ENCODE measurements at places on chromosomes 7 and 10. TPM values are rescaled to one million over a fixed set of nuclear protein-coding genes. Genes with fewer than 3 reads are reported as not detected.

The CYP2C19 gene
- not detected for total RNA-seq

The USP54 gene
- 19.2 TPM for total RNA-seq

The RNF32 gene
- total RNA-seq, result 4.1 TPM

The OGDHL gene
- total RNA-seq, result not detected

The CNPY4 gene
- total RNA-seq, result 23.2 TPM

The NOS3 gene
- not detected for total RNA-seq

The FOXI2 gene
- not detected for total RNA-seq

The ITPRID1 gene
- total RNA-seq, result not detected

The TRPV6 gene
- total RNA-seq, result not detected

DNA sequence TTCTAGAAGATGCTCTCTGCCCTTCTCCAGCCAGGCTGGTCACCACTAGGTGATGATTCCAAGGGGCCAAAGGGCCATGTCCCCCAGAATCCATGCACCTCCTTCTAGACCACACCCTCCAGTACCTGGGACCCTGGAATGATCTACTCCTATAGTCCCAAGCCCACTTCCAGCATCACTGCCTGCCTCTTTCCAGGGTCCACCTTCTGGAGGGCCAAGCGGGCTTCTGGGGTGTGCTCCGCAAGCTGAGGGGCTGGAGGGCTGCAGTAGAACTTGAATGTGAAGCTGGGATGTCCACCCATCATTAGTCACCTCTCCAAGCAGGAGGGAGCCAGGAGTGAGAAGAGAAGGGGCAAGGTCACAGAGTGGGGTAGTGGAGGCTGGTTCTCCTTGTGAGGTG, 234.4 kb upstream of the MYO3A start:
- DNase-seq, result no peak

GRCh38 chr7:23462846-23463245, 7.4 kb downstream of the IGF2BP3 start:
- peak; percentile 82 for DNase-seq

GRCh38 chr7:135942614-135943013, 34.5 kb downstream of the MTPN start:
- no peak for DNase-seq

DNA sequence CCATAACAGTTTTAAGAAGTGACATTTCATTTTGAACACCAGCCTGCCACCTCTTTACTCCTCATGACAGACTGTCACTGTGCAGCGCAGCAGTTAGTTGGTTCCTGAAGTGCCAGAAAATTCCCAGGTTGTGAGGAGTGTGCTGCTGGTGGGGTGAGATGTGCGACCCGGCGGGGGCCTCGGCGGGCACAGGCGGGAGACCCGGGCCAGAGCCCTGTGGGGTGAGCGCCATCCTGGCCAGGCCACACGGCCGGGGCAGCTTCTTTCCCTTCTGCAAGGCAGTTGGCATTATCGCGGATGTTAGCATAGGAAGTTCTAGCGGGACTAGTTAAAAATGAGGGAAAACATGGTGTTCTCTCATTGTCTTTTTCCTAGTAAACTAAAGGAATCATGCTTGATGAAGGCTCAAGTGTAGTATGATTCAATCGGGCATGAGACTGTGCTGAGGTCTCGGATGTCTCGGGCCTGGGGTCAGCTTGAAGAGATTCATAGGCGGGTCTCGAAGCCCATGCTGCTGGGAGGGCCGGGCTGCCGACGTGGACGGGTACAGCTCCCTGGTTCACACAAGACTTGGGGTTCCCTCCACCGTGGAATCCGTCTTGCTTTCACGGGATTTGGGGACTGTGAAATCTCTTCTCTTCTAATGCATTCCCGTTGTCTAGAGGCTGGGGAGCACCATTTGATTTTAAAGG, 56.1 kb downstream of the MGMT start:
- DNase-seq, result no peak

DNA sequence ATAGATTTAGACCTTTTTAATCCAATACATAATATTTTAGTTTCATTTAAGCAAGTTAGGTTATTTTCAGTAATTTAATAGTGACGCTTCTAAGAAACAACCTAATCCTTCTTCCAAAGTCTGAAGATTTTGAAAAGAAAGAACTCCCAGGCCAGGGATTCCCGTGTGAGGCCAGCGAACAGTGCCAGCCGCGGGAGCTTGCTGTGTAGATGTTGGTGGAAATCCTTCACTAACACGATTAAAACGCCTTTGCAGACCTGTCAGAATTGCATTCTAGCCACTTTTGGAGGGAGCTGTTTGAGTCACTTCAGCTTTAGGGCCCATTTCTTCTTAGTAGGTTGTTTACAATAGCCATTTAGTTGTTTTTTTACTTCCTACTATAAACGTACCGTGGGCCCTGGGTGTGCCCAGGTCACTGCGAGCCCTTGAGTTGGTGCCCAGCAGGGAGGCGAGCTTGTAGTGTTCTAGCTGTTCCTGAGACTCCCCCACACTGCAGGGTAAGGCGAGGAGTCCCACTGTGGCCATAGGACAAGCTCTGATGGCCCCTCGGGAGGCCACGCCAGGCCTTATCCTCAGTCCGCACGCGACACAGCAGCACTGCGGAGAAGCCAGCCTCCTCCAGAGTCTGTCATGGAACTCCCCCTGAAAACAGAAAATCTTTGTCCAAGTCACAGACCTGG, 32.3 kb downstream of the PPP2R2D start:
- no peak for DNase-seq

- peak; percentile 32 for DNase-seq
Observed at GRCh38 chr7:90192876-90193750, 18.4 kb upstream of the STEAP2 start.

DNA sequence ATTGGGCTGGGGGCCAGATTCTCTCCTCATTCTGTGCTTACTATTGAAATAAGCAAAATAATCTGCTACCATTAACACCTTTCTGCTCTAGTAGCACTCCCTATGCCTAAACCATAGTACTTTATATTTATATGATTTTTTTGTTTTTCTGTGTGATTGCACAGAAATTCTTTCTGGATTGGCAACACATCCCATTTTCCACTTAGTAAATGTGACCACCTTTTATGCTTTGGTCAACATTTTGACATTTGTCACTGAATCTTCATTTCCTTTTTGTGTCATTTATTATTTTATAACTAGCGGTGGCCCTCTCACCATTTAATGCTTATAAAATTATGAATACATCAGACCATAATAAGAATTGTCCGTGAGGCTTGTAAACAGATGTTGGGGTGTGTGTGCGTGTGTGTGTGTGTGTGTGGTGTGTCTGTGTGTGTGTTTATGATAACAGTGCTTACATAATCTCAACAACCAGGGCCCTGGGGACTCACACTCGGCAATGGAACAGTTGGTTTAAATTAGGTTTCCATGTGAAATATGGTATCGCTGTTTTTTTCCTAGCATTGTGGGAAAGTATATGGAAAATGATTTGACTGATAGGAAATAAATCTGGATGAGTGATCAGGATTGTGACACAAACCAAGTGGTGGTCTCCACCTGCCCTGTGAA, 138.9 kb downstream of the NOC3L start:
- DNase-seq, result peak; percentile 14

- DNase-seq, result no peak
Observed at GRCh38 chr7:158032561-158033115, 555.0 kb downstream of the PTPRN2 start.

- peak; percentile 54 for DNase-seq
Observed at GRCh38 chr7:13282377-13282980, 595.0 kb downstream of the ARL4A start.

DNA sequence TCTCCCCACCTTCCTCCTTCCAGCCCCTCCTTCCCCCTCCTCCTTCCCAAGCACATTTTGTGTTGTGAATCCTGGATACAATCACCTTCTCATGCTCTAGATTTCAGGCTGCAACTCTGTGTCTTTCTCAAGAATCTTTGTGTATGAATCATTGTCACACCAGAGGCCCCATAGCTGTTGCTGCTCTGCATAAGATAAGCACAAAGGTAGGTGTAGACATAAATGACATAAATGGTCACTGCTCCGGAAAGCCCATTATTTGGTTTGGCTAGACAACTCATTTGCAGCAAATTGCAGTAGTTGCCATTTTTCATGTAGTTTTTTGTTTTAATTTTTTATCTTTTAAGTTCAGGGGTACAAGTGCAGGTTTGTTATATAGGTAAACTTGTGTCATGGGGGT, 216.3 kb upstream of the NRP1 start:
- DNase-seq, result no peak

GRCh38 chr7:38829488-38830165, 79.4 kb downstream of the VPS41 start:
- DNase-seq, result no peak

DNA sequence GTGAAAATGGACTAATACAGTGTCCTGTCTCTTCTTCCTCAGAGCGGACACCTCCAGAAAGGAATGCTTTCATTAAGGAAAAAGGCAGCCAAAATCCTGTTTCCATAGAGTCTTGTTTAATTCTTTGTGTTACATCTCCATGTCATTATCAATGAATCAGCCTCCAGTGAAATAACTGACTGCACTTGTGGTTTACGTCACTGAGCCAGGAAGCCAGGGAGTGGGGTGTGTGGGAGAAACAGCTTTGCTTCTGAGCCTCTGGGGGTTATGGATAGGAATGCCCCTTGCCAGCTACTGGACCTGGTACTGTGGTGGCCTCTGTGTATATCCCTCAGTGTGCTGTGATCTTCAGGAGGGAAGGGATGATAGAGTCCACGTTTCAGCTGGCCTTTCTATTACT, 416.8 kb downstream of the GALNT17 start:
- DNase-seq, result peak; percentile 5

GRCh38 chr10:101726115-101726387, 31.1 kb upstream of the FBXW4 start:
- no peak for DNase-seq

- DNase-seq, result peak; percentile 81
Observed at GRCh38 chr7:156764016-156764669, 123.6 kb downstream of the RNF32 start.

GRCh38 chr10:89278900-89279392, 22.9 kb upstream of the IFIT2 start:
- peak; percentile 19 for DNase-seq

GRCh38 chr7:111486472-111487142, 75.7 kb downstream of the IMMP2L start:
- DNase-seq, result peak; percentile 62

- no peak for DNase-seq
Observed at GRCh38 chr7:8115547-8116402, 146.2 kb downstream of the ICA1 start.

DNA sequence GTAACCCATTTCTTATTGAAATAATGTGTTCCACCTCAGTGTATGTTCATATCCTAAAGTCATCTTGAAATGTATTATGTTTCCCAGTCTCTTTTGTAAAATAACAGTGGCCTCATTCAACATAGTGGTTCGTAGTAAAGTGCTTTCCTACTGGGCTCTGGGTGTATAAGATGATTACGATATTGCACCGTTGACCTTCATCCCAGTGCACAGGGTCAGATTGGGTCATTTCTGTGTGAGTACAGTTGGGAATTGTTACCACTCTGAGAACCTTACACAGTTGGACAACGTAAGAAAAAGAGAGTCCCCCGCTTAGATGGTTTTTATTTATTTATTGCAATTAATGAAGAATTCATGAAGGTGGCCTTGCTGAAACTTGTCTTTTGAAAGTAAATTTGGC, 135.6 kb downstream of the CHN2 start:
- no peak for DNase-seq

GRCh38 chr7:50142425-50143017, 49.5 kb upstream of the ZPBP start:
- peak; percentile 33 for DNase-seq

- peak; percentile 63 for DNase-seq
Observed at GRCh38 chr7:92797693-92798092, 38.7 kb downstream of the CDK6 start.

DNA sequence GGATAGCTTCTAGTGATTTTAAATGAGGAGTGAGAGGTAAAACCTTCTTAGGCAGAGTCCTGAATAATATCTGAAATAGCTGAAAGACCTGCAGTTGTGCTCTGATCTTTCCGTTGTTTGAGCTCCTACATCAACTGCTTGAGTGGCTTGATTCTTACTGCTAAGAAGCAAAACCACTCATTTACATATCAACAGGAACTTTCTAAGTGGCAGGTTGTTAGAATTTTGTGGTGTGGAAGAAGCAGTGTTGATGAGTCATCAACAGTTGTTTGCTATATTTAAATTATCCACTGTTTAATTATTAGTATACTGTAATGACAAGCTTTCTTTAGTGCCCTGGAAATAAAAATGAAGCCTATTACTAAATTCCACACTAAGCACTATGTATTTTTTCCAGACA, 689.5 kb downstream of the DNAJB9 start:
- no peak for DNase-seq

Measured in LHCN-M2 (cell line).